Fibroblast of skin of back (primary cell): ENCODE measurements at places on chromosomes 7 and 10.

DNA sequence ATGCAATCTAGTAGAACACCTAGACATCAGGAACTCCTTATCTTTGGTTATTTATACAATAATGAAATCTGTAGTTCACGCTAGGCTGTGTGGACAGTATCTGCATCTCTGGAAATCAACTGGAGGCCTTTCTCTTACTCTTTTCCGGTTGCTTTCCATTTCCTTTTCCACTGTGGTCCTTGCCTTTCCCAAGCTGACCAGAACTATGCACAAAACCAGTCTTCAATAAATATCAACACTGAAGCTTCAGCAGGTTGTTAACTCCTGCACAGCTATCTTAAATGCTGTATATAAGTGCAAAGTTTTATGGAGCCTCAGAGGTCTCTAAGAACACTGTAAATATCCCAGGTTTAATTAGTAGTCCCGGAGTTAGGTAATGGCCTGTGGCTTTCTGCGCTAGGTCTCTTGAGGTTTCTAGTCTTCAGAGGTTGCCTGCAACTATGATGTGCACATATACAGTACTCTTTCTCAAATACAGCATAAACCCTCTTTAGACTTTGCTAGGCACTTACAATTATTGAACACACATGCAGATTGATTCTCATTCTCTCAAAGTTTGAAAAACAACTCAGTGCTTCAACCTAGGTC lies 2.4 kb downstream of the KLLN start:
- DNase-seq, result no peak

- DNase-seq, result peak; percentile 47
Observed at GRCh38 chr7:85851571-85852193, 664.8 kb upstream of the SEMA3D start.

GRCh38 chr7:24720283-24720682 lies 37.0 kb downstream of the GSDME start:
- DNase-seq, result no peak

GRCh38 chr7:35286422-35286821 lies 32.5 kb upstream of the TBX20 start:
- peak; percentile 11 for DNase-seq

DNA sequence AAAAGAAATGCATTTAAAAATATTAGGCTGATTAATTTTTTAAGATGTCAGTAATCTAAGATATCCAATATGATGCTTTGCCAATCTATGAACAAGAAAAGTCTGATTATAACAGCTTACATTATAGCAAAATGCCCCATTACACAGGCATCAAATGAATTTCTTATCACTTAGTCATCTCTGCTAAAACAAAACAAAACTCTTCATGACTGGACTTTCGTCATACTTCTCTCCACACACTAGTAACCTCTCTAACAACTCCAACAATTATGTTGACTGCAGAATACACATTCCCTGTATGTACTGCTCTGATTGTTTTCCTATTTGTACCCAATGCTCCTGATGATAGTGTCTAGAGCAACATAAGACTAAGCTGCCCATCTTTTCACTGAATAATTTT lies 3.8 kb upstream of the MKI67 start:
- peak; percentile 62 for DNase-seq

DNA sequence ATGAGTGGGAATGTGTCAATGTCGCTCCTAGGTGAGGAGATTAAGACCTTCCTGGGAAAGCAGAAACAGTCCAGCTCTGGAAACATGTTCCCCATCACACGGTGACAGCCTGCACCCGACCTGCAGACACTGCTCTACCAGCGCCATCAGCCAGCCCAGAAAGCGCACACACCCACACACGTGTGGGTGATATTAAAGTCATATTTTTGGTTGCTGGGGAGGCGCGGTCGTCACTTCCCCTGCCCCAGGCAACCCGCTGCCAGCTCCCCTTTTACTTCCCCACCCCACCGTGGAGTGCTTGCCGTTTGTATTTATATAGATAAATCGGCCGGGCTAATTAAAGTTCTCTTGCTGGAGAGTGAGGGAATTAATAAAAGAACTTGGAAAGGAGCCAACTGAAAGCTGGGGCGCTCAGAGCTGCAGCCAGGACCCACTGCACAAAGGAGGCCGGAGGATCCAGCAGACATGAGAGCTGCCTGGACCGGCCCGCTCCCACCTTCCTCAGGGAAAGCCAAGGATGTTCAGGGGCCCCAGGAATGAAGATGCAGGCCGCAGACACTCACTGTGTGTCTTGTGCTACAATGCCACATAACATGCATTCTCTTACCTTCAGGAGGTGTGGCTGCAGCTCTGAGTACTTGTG lies 145.2 kb upstream of the UNC5B start:
- DNase-seq, result no peak

GRCh38 chr7:100130608-100131453 lies 4.1 kb downstream of the MBLAC1 start:
- peak; percentile 48 for DNase-seq

GRCh38 chr7:93375603-93376002 lies 143.4 kb downstream of the VPS50 start:
- DNase-seq, result no peak

DNA sequence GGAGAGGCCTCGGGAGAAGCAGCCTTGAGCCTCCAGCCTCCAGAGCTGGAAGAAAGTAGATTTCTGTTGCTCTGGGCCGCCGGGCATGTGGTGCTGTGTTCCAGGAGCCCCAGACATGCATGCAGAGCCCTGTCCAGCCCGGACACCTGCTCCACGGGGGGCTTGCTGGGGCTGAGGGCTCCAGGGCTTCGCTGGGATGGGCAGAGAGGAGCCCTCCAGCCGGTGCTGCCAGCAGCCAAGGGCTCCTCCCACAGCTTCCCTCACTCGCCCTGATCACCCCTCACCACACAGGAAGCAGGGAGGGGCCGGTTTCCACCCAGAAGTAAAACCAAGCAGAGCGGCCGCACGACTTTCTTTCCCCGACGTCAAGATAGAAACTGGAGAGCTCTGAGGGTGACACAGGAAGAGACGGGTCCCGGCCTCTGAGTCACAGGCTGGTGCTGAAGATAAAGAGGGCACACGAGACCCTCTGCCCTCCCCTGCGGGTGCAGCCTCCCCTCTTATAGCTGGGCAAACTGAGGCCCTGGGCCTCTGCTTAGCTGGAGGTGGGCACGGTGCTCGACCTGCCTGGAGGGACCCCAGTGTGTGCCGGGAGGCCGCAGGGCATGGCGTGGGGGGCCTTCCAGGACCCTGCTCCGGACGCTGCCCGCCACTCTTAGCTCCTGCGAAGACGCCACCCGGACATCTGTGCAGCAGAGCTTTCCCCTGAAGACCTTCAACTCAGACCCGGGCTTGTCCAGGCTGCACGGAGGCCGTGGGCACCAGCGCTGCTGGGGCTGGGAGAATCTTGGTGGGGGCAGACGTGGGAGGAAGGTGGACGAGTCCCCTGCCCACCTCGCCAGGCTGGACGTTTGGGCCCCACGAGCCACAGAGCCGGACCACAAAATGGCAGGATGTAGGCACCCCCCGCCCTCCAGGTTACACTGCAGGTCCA lies 31.1 kb downstream of the ADAP1 start:
- peak; percentile 66 for DNase-seq

GRCh38 chr7:156585926-156586325 lies 54.6 kb upstream of the RNF32 start:
- no peak for DNase-seq

DNA sequence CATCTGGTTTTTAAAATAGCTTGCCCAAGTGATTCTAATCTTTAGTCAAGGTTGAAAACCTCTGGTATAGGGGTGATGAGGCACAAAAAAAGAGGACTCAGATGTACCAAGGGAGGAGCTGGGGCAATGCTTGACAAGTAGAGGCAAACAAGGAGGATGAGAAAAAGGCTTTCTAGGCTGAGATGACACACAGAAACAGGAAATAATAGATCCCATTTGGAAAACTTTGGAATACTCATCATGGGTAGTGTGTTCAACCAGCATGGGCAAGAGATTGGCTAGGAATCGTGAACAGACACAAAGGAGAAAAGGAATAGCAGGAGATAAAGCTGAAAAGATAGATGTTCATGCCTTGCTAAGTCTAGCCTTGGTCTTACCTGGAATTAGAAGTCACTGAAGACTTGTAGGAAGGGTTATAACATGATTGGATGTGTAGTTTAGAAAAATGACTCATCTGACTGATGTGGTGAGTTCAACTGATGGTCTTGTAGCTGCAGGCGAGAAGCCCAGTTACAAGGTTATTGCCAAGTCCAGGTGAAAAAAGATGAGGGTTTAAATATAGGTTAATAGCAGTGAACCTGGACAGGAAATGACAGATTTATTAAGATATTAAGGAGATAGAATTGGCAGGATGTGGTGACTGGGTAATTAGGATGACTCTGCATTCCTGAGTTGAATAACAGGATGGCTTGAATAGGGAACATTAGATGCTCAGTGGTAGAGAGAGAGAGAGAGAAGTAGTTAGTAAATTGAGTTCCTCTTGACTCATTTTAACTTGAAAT lies 214.0 kb upstream of the LRGUK start:
- DNase-seq, result peak; percentile 59

GRCh38 chr10:29835055-29835454 lies 200.3 kb upstream of the SVIL start:
- DNase-seq, result no peak

DNA sequence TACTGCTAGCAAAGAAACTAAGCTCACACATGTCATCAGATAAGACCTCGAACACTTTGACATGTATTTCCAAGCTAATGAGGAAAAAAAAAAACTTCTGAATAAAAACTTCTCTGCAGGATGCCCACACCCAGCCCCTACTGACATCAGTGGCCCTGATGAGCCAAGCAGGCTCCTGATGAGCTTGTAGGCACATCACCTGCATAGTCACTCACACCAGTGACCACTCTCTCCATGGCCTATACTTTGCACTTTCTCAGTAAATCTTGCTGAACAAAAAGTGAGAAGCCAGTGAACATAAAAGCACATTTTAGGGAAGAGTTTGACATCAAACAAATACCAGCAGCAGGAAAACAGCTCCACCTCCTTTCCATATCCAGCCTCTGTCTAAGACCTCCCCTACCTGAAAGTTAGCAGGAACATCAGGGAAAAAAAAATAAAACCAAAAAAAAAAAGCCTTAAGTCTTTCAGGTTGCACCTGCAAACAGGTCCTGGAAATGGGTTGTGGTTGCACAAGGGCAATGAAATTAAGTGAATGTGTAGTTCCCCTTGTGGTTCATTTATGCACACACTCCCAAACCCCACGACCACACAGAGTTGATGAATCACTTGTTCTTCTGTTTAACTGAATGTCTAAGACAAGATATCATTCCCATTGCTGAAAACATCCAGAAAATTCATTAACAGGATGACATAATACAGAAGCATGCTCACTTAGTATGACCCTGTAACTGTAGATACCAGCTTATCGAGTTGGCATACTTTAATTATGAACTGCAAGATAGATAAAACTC lies 205.2 kb upstream of the PDE1C start:
- DNase-seq, result no peak

DNA sequence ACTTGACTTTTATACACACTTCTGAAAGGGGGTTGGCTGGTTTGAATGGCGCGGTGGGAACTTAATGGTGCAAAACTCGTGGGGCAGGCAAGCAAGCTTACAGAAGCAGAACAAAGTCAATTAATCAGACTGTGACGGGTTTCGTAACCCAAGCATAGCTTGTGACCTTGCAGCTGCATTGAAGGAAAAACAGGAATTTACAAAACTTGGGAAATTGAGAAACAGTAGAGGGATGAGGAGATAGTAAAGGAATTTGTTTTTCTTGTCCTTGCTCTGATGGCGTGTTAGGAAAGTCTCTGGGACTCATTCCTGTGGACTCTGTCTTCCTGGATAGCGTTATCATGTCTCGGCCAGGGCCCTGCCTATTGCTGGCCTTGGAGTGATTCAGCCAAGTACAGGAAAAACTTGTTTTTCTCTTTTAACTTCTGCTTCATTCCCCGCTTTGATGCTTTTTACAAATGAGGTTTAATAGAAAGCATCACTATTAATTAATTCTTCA lies 220.0 kb upstream of the KCND2 start:
- DNase-seq, result peak; percentile 87

GRCh38 chr7:88091988-88092675 lies 127.7 kb downstream of the SRI start:
- DNase-seq, result no peak

DNA sequence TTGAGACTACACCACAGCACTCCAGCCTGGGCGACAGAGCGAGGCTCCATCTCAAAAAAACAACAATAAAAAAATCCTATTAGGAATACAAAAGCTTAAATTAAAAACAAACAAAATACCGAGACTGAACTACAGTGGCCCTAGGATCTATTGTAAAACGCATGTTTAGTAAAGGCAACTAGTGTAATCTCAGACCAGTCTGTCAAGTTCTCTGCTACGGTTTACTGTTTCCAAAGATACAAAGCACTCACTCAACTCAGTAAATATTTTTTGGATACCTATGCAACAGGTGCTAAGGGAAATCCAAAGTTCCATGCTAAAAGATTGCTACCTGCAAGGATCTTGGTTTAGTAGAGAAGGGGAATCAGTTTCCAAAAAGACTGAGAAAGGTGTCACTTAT lies 3.4 kb upstream of the MIOS start:
- DNase-seq, result no peak

DNA sequence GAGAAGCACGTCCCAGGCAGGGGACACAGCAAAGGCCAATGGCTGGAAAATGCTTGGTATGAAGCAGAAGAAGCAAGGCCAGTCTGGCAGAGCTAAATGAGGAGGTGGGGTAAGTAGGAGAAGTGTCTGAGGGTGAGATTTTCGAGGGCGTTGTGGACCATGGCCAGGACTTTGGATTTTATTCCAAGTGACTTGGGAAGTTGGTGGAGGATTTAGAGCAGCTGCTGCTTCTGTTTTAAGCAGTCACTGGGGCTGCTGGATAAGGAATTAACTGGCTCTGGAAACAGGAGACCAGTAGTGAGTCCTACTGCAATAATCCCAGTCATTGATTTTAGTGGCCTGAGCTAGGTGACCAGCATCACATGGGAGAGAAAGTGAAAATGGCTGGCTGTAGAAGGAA lies 67.6 kb upstream of the GSDME start:
- DNase-seq, result no peak

DNA sequence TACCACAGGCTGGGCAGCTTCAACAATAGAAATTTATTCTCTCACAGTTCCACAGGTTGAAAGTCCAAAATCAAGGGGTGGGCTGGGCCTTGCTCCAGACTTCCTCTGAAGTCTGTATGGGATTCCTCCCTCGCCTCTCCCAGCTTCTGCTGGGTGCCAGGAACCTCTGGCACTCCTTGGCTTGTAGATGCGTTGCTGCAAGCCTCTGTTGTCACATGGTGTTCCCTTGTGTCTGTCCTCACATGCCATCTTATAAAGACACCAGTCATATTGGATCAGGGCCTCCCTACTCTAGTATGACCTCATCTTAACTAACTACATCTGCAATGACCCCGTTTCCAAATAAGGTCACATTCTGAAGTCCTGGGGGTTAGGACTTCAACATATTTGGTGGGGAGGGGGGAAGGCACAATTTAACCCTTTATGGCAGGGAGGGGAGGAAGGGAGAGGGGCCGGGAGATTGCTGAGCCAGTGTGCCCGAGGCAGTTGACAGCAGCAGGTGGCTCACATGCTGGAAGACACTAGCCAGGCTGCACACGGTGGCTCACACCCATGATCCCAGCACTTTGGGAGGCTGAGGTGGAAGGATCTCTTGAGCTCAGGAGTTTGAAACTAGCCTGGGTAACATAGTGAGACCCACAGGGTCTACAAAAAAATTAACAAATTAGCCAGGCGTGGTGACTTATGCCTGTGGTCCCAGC lies 18.8 kb downstream of the ZNF282 start:
- DNase-seq, result no peak

- DNase-seq, result no peak
Observed at GRCh38 chr10:77901743-77902142, 24.8 kb downstream of the DLG5 start.

GRCh38 chr7:17492437-17492836 lies 194.0 kb downstream of the AHR start:
- DNase-seq, result no peak
